ENCODE measurements at places on chromosomes 5 and 9. TPM values are rescaled to one million over a fixed set of nuclear protein-coding genes. Genes with fewer than 3 reads are reported as not detected.

DNA sequence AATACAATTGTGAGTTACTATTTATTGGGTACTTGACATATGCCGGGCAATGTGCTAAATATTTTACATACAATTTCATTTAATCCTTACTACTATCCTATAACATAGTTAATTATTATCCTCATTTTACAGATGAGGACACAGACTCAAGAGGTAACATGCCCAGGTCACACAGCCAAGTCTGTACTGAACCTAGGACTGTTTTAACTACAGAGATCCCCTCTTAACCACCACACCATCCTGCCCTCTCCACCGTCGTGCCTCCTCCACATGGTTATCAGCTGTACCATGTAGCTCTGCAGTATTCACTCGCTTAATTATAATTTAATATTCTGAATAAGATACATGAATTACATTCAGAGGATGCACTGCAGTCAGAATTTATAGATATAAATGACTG is 5.3 kb downstream of the RAB14 start:
- DNase-seq: no peak

DNA sequence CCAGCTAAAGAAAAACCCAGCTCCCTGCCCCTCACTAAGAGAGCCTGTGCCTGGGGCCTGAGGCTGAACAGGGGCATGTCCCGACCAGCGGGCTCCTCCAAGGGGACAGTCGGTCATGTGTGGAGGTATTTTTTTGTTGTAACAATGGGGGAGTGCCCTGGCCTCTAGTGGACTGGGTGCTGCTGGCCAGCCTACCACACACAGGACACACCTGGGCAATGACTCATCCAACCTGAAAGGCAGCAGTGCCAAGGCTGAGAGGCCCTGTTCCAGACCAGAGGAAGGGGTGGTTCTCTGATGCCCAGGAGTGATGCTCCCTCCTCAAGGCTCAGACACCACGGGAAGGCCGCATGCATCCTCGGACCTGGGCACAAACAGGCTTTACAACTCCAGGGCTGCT is 181.5 kb downstream of the OLFM1 start:
- no peak for DNase-seq

DNA sequence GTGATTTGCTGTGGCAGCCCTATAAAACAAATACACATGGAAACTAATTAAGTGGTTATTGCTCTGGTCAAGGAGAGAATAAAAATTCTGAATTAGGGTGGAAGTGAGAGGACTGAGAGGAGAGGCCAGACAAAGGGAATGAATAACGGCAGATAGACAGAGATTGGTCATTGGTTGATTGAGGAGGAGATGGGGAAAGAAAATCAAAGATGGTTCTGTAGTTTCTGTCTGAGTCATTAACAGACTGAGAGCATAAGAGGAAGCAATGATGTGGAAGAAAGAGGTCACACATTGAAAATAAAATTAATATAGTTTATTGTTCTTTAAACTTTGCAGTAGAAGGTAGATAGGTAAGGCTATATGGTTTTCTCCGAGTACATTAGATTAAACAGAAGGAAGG is 469.8 kb downstream of the ACTL7B start:
- no peak for DNase-seq

- peak; percentile 69 for DNase-seq
Observed at GRCh38 chr5:78514427-78515330, 133.9 kb downstream of the LHFPL2 start.

DNA sequence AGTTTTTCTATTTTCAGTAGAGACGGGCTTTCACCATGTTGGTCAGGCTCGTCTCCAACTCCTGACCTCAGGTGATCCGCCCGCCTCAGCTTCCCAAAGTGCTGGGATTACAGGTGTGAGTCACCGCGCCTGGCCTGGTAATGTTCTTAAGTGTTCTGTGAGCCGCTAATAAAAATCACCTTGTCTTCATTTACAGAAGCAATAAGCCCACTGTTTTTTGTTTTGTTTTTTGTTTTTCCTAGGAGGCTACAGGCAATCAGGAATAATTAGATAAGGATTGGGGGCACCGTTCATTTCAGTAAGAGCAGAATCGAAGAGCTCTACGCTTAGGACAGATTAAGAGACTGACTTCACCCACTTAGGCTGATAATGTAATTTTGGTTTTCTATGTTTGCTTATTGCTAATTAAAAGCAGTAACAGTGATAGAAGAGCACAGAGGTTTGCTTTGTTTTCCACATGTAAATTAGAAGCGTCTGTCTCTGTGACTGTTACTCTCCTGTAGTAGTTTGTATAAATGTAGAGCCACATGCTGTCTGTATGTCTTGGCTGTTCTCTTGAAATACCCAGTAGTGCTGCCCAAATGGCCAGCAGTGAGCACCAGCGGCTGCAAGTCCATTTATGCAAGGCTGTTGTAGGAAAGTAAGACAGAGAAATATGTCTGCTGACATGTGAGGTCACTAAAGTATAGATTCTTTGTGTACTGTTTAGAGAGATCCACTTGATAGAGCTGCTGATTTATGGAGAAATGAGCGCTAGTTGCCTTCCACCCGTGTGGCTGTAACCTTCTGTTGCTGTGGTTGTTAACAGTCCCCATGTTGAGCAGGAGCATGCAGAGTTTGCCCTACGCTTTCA is 30.5 kb downstream of the TRIO start:
- DNase-seq: no peak

DNA sequence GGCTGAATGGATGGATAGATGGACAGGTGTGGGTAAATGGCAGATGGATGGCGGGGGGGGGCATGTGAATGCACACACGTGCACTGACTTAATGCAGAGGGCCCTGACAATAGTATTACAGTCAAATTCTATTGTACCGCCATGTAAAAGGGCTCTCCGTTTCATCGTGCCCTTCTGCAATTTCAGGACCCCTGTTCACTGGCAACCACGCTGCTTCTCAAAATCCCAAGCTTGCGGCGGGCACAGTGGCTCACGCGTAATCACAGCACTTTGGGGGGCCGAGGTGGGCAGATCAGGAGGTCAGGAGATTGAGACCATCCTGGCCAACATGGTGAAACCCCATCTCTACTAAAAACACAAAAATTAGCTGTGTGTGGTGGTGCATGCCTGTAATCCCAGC is 211.4 kb downstream of the BNC2 start:
- DNase-seq: no peak

DNA sequence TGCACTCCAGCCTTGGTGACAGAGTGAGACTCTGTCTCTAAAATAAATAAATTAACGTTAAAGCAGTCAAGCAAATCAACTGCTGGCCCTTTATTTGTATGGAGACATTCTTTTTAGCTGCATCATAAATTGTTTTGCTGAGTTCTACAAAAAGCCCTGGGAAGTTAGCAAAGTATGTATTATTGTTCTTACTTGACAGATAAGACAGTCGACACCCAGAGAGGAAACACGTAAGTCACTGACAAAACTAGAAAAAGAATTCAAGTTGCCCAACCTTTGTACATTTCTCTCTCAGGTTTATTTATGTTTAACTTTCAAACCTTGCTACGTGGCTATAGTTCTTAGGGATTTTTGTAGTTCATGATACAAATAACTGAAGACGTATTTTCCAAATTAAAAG is 40.4 kb upstream of the MACIR start:
- no peak for DNase-seq

- no peak for DNase-seq
Observed at GRCh38 chr5:142598338-142598700, 87.6 kb downstream of the FGF1 start.

TAF11L10 gene
- total RNA-seq: not detected

DNA sequence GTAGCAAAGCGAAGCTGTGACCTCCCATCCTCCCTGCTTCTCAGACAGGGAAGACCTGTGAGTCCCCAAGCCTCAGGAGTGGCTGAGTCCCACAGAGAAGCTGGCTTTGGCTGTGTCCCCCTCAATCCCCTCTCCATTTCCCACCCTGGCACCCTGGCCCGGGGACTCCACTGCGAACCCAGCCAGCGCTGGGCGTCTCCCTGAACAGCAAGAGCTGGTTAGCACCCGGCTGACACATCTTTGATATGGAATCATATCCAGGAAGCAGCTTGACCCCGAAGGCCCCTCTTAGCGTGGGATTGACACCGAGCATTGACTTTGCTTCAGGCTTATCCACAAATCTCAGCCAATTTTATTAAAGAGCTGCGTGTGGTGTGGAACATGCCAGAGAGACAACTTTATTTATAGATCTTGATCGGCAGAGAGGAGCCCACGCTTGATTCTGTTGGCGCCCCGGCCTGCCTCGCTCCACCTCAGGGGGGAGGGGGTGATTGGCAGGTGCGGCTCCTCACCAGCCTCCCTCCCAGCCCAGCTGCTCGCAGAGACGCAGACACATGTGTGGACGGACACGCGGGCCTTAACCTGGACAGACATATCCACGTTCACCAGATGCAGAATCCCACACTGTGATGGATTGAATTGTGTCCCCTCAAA is 120.7 kb upstream of the MVB12B start:
- no peak for DNase-seq

MLANA gene
- not detected for total RNA-seq

TTC39B gene
- 44.1 TPM for total RNA-seq

GRCh38 chr5:65203746-65204145 is 278.0 kb downstream of the ADAMTS6 start:
- DNase-seq: no peak

DNA sequence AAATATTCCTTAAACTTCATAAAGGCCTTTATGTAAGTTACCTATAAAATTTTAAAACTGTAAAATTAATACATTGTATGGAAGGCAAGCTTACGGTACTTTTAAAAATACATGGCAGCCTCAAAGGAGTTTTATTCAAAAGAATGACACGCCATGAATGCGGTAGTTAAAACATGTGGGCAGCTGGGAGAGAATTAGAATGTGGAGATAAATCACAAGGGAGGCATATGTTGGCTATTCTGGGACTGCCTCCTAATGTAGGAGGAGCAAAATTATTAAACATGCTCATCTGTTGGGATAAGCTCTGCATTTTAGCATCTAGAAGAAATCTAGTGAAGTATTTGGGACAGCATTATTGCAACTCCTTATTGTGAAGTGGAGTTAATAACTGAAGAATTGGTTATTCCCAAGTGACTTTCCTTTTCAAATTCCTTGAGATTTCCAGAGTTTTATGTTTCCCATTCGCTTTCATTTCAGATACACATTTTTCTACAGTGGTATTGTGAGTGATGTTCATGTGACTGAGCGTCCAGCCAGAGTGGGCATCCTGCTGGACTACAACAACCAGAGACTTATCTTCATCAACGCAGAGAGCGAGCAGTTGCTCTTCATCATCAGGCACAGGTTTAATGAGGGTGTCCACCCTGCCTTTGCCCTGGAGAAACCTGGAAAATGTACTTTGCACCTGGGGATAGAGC is 109.4 kb downstream of the CMYA5 start:
- no peak for DNase-seq

DNA sequence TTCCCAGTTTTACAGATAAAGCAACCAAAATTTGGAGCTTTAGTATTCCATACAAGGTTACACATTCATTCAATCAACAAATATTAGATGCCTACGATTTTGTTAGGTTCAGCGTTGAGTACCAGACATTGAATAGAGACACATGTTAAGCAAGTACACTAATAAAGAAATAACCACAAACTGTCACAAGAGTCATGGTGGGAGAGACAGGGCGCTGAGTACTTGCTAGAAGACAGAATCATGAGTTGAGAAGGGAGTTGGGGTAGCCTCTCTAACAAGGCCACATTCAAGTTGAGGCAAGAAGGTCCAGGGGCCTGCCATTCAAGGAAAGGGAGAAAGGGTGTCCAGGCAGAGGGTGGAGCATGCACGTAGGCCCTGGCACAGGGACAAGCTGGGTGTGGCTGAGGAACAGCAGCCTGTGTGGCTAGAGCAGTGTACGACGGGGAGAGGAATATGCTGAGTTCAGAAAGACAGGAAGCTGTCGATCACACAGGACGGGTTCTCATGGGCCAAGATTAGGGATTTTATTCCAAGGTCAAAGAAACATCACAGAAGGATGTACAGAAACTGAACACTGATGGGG is 17.0 kb downstream of the CDK5RAP2 start:
- no peak for DNase-seq

GFI1B gene
- not detected for total RNA-seq

DNA sequence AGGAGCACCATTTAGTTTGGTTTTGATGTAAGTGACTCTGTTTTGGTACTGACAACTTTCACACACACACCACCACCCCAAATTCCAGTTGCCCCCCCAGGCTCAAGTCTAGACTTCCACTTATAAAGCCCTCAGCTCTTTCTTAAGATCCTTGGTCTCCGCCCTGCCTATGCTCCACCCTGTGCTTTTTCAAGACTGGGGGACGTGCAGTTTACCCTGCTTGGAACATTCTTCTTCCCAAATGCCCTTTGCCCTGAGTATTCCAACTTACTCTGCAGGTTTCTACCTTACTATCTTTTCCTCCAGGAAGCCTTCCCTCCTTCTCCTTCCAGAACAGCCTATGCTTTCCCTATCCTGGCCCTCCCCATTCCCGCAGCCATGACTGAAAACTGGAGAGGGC is 1.5 kb upstream of the TRIM14 start:
- DNase-seq: peak; percentile 69

DTWD2 gene
- total RNA-seq: 10.7 TPM

DNA sequence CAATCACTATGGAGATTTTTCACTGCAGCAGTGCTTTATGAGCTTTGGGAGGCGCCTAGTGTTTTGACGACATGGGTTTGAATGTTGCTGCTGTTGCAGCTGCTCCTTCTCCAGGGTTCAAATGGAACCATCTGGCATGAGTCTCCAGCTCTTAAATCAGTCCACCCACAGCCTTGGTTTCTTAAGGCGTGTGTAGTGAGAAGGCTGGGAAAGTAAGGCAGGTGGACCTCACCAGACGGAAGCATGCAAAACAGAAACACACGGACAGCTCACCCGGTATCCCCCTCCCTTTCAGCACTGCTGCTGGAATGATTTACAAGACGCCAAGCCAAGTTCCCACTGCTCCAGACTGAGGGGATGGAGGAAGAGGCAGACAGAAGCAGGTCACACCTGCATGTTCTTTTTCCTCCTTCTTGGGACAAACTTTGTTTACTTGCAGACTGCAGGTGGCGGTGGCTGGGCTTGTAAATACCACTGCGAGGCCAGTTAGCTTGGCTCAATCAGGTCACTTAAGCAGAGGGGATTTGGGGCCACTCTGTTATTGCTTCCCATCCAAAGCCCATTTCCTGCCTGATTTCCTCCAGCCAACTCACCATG is 47.4 kb downstream of the ADAM19 start:
- no peak for DNase-seq

- no peak for DNase-seq
Observed at GRCh38 chr5:87129046-87129445, 138.6 kb upstream of the RASA1 start.

GRCh38 chr9:95670122-95670521 is 153.4 kb upstream of the PTCH1 start:
- no peak for DNase-seq

Data from Peyer's patch (tissue), 4 donors.